ENCODE measurements at places on chromosomes 1 and 21.

DNA sequence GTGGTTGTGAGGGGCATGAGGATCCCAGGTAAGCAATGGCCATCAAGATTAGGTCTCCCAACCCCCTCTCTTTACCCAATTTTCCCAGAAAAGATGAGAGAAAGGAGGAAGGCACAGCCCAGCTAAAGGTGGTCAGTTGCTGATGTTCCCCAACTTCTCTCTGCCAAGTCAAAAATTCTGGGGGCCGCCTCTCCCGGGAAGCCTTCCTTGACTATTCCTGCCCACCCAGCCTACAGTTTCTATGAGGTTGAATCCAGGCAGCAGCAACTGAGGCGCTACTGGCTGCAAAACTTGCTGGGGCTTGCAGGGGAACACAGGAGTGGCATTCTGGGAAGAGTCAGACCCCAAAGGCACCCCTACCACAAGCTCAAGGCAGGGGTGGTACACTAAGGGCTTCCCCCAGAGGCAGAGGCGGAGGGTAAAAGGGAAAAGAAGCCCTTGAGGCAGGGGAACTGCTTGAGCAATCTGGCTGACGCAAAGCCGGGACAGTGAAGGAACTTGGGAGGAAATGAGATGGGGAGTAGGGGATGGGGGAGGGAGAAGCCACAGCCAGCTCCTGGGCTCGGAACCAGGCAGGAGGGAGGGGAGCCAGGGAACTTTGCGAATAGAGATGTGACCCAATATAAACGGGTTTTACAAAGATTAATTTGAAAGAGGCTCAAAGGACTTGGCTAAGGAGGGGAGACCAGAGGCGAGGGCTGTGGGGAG lies 31.2 kb downstream of the SDC3 start:
- DNase-seq: no peak

DNA sequence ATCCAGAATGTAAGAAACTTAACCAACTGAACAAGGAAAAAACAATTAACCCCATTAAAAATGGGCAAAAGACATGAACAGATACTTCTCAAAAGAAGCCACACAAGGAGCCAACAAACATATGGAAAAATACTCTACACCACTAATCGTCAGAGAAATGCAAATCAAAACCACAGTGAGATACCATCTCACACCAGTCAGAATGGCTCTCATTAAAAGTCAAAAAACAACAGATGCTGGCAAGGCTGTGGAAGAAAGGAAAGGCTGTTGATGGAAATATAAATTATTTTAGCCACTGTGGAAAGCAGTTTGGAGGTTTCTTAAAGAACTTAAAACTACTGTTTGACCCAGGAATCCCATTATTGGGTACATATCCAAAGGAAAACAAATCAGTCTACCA lies 51.2 kb downstream of the RGS4 start:
- no peak for DNase-seq

- DNase-seq: no peak
Observed at GRCh38 chr1:6177681-6178380, 2.3 kb downstream of the CHD5 start.

DNA sequence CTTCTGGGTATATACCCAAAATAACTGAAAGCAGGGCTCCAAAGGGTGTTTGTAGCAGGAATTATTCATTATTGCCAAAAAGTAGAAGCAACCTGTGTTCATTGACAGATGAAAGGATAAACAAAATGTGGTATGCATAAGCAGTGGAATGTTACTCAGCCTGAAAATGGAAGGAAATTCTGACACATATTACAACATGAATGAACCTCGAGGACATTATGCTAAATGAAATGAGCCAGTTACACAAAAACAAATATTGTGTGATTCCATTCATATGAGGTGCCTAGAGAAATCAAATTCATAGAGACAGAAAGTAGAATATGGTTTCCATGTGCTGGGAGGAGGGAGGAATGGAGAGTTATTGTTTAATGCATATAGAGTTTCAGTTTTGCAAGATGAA lies 86.3 kb upstream of the ARTN start:
- DNase-seq: no peak

- peak; percentile 42 for DNase-seq
Observed at GRCh38 chr1:47710329-47711071, 272.7 kb downstream of the FOXD2 start.

DNA sequence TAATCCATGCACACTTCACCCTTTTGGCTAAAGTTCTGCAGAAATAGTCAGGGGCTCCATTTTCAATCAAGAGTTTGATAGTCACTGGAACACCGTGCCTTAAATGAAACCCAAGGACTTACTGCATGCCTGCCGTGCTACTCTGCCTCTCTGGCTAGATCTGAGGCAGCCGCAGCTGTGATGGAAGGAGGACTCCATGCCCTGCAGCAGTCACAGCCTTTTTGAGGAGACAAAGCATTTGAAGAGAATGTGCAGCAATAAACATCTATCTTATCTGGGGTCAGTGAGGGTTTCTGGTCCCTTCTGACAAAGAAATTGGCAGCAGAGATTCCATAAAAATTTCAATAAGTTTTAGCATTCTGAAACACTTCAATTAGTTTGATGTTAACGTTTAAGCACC lies 78.0 kb downstream of the BCAR3 start:
- DNase-seq: no peak

- no peak for DNase-seq
Observed at GRCh38 chr1:6819246-6820040, 34.2 kb downstream of the CAMTA1 start.

DNA sequence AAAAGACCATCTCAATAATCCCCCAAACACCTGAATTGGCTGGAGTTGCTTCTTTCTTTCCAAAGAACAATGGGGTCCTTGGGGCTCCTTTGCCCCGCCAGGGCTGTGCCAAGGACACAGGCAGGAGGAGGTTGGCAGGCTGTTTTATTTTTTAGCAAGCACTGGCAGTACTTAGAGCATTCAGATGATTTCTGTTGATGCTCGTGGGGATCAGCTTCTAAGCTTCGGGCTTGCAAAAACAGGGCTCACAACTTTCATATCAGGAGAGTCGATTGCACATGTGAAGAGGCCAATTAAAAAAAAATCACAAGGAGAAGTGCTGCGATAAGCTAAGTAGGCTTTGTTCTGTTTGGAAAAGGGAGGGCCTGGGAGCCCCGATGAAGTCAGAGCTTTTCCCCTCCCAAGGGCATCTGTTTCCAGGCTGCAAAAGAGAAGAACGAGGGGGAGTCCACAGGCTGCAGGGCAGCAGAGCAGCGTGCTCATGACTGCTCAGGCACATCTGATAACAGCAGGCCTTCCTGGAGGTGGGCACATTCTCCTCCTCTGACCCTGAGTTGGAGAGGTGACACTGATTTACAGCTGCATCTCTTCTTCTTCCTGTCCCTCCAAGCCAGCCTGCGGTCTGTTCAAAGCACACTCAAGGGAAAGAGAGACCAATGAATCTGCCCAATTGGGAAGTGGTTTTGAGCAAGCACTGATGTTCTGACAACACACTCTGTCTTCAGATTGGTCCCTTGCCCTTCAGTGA lies 27.3 kb upstream of the BCAR3 start:
- no peak for DNase-seq

DNA sequence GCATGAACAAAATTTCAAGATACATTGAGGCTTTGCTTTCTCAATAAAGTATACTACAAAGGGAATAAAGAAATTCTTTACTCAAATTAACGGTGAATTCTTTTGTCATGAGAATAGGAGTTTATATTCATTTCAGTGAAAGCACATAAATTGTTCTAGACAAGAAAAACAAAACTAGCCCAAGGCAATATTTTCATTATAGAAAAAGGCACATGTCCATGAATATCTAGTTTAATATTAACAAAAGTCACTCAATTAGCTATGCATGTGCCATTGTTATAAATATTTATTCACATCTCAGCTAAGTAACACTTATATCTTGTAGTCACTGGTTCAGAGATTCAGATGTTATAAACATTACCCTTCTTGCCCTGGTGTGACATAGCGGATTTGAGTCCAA lies 369.3 kb downstream of the GPATCH2 start:
- no peak for DNase-seq
